ENCODE measurements at places on chromosomes 1 and 21.
A peak's percentile ranks its signal among the peaks of the same experiment; 100 is the strongest.

GRCh38 chr1:160307118-160307791, 22.3 kb upstream of the PEX19 start:
- no peak for DNase-seq

GRCh38 chr21:33948096-33948950, 32.7 kb upstream of the ATP5PO start:
- peak; percentile 78 for DNase-seq

DNA sequence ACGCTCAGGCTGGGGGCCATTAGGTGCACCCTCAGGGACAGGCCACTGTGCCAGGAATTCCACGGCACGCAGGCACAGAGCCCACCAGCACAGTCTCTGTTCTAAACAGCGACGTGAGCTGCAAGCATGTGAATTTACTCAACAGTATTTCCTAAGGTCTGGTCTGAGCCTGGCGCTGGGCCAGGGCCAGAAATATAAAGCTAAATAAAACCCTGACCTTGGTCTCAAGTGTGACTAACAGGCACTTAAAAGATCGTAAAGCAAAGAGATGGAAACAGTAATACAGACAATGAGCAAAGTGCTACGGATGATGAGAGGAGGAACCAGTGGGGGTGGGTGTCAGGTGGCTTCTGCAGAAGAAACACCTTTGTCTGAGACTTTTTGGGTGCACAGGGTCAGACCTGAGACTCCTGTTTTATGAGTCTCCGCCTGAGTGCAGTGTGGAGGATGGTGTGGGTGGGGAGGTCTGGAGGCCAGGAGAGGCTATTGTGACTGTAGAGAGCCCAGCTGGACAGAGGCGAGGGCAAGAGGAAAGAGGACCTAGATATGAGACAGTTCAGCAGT, 53.4 kb upstream of the EDN2 start:
- DNase-seq: no peak

DNA sequence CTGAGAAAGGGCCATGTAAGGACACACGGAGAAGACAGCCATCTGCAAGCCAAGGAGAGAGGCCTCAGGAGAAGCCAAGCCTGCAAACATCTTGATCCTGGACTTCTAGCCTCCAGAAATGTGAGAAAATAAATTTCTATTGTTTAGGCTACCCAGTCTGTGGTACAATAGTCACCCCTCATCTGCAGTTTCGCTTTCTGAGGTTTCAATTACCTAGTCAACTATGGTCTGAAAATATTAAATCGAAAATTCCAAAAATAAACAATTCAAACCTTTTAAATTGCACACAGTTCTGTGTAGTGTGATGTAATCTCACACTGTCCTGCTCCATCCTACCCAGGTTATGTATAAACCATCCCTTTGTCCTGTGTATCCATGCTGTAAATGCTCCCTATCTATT, 52.6 kb downstream of the ZNF644 start:
- no peak for DNase-seq

GRCh38 chr21:36753556-36753955, 54.6 kb downstream of the SIM2 start:
- DNase-seq: no peak

DNA sequence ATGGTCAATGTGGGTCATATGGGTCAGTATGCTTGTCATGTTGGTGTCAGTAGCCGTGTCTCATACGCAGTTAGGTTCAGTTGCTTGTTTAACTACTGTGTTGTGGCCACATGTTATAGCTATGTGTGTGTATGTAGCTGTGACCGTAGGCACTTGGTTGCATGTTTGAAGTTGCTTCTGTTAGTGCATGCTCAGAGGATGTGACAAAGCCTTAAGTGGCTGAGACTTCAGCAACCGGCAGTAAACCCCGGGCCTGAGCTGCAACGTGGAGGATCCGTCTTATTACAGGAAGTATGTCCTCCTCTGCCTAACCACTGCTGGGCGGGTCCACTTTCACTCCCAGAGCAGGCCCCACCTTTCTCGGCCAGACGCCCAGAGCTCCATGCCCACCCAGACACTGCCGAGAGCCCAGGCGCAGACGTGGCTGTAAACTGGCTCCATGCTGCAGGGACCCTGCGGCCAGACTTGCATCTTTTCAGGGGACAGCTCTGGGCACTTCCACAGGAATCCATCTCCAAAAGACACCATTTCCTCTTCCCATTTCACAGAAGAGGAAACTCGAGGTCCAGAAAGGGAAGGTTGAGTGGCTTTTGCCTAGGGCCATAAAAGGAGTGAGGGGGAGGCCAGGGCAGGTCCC, 2.2 kb downstream of the TCEA3 start:
- DNase-seq: no peak

DNA sequence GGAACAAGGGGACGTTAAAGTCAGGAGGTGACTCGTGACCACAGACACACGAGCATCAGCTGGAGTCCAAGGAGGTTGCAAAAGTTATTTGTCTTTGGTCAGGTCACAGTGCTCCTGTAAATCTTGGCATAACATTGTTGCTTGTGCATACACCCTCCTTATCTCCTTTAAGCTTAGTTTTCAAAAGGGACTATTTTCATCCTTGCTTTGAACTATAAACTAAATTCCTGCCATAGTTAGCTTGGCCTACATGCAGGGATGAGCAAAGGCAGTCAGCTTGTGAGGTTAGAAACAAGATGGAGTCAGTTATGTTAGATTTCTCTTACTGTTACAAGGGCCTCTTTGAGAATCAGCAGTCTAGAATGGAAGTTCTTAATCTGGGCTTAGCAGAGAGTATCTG, 28.0 kb upstream of the FASLG start:
- no peak for DNase-seq

- no peak for DNase-seq
Measured at GRCh38 chr1:162023547-162024501, at the start of gene OLFML2B. TSS of gene OLFML2B (minus strand) at chr1:162023869. CDS start at chr1:162023430, 439 bp downstream.

GRCh38 chr1:43711049-43711448, 3.7 kb downstream of the ST3GAL3 start:
- no peak for DNase-seq

- DNase-seq: no peak
Measured at GRCh38 chr1:155834296-155834926, 22.6 kb downstream of the GON4L start.

- no peak for DNase-seq
Measured at GRCh38 chr1:3135744-3136455, 66.9 kb downstream of the PRDM16 start.

DNA sequence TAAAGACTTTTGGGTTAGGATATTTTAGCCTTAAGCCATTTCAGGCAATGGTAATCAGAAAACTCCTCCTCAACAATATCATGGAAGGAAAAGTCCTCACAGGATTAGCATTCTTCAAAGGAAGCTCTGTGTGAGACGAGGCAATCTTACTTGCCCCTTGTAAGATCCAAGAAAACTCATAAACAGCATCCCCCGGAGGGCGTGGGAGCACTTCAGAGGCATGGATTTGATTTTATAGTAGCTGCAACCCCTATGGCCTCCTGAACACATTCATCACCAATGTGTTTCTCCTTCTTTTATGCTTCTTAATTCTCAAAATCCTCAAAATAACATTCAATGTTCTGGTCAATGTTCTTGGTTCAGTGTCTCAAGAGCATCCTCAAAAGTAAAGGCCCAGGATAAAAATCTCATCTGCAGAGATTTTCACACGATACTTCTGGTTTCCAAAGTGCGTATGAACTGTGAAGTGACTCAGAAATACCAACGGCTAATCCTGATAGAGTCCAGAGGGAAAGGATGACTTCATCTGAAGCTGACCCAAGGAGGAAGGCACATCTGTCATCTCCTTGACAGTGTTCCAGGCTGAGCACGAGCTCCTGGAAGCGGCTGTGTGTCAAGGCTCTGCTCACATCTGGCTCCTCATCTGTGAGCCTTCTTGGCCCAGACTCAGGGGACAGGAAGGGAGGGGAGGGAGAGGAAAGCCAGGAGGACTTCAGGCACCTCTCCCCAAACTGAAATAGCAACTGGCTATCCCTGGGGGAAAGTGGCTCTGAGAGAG, 49.3 kb upstream of the PSEN2 start:
- no peak for DNase-seq

DNA sequence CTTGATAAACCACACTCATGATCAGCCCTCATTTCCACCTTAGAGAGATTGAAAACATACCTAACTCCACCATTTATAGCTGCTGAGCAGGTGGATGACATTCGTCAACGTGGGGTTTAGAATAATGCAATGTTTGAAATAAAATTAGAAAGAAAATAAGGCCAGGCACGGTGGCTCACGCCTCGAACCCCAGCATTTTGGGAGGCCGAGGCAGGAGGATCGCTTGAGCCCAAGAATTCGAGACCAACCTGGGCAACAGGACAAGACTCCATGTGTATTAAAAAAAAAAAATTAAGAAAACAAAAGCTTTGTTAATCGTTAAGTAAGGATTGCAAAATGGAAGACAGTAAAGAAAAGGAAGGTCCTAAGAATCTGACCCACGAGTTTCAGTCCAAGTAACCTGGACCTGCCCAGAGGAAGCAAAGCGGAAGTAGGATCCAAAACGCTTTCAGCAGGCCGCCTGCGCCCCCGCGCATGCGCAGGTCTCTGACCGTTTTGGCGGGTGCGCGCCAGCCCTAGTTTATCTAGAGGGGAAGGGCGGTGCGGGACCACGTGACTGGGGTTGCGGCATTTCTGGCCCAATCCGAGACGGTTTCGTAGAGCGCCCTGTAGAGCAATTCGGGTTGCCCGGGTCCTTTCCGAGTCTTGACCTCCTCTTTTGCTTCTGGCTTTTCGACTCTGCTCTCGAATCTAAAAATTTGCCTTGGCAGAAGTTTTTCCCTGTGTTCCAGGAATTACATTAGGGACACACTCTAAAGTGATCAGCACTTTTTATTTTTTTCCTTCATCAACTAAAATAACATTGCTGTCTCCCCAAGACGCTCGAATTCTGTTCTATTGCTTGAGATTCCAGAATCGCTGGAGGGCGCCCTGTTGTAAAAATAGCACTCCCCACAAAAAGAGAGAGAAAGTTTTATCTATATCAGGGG, 22.5 kb downstream of the ANP32E start:
- DNase-seq: peak; percentile 94

- DNase-seq: no peak
Measured at GRCh38 chr1:231044588-231044987, 4.5 kb upstream of the FAM89A start.

GRCh38 chr1:9863371-9863770, 39.6 kb upstream of the CLSTN1 start:
- no peak for DNase-seq

DNA sequence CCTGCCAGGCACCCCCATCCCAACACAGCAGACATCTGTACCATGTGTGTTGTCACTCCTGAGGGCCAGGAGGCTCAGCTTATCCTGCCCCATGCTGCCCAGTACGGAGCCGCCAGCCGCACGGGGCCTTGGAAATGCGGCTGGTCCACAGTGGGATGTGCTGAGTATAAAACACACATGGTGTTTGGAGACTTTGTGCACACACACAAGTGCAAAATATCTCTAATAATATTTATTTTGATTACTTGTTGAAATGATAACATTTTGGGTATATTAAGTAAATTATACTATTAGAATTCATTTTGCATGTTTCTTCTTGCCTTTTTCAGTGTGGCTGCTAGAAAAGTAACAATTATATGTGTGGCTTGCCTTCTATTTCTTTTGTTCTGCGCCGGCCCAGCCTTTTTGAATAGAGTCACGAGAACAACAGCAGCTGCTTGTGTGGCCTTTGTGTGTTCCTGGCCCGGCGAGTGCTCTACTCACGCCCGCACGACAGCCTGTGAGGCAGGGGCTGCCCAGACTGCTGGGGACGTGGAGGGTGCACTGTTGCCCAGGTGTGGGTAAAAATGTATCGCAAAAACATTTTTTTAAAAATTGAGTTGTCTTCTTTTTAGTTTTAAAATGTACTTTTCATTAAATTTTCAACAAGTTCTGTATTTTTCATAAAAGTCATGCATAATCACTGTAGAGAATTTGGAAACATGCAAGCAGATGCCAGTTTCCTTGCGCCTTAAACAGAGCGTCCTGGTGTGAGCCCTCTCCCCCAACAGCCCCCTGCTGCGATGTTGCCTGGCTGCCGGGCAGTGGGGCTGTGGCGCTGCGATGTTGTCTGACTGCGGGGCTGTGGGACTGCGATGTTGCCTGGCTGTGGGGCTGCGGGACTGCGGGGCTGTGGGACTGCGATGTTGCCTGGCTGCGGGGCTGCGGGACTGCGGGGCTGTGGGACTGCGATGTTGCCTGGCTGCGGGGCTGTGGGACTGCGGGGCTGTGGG, 35.5 kb downstream of the COQ8A start:
- peak; percentile 79 for DNase-seq

DNA sequence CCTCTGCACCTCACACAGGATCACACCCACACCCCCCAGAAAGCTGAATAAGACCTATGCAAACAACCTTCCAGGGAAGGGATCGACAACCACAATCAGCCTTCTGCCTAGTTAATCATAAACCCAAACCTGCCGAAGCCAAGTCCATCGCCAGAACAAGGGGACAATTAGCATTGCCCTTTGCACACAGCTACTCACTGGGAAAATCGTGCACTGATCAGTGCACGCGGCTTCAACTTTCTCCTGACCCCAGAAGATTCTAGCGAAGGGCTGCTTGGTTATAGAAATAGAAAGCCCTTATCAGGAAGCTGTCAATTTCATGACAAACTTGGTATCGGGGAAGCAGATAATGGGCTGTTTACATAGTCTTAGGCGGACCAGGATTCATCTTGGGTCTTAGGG, 29.5 kb downstream of the RUNX1 start:
- DNase-seq: no peak

DNA sequence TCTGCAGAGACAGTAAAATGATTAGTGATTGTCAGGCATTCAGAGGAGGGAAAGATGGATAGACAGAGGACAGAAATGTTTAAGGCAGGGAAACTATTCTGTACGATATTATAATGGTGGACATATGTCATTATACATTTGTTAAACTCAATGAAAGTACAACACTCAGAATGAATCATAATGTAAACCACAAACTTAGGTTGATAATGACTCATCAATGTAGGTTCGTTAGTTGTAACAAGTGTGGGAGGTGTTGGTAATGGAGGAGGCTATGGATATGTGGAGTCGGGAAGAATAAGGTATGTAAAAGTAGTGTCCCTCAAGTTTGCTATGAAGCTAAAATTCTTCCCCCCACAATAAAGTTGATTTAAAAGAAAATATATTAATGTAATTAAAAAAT, 455.0 kb downstream of the BRINP3 start:
- DNase-seq: no peak

DNA sequence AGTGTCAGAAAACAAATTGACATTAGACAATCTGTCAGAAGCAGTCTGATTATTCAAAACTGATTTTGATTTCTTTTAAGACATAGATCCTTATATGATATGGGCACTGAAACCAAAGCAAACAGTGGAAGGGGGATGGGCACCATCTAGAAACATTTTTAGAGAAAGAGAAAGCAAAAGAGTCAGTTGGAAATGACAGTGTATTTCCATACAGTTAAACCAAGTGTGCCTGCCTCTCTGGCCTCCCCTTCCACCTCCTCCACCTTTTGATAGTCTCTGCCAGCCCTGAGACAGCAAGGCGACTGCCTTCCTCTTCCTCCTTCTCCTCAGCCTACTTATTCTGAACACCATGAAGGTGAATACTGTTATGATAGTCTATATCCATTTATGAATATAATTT, 949.7 kb downstream of the AMY1C start:
- no peak for DNase-seq

- DNase-seq: no peak
Measured at GRCh38 chr1:223732993-223733798, 20.9 kb downstream of the CAPN2 start.

Measured in posterior cingulate gyrus (tissue), 11 donors.